ENCODE measurements at places on chromosomes 3 and 15.

DNA sequence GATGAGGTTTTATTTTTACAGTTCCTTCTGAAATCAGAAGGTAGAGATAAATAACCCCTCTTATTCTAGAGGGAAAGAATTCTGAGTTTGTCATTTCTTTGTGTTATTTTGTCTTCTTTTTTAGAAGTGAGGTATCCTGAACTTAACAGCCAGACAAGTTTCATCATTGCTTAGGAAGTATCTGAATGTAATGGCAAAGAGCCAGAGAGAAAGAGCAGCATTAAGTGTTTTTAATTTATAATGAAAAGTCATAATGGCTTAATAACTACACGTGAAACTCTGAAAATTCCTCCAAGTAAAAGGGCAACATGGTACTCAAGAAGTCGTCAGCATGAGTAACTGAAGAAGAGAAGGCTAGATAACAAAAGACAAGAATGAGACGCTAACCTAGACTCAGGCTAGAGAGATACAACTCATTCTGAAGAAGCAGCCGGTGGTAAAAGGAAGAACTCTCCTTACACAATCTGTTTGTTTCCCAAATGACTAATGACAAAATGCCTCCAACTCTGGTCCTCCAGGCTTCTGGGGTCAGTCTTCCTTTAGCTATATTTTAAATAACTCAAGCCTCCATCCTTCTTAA is 116.2 kb upstream of the NECTIN3 start:
- DNase-seq: no peak

GRCh38 chr3:39158148-39158715 is 4.8 kb upstream of the CSRNP1 start:
- no peak for DNase-seq

DNA sequence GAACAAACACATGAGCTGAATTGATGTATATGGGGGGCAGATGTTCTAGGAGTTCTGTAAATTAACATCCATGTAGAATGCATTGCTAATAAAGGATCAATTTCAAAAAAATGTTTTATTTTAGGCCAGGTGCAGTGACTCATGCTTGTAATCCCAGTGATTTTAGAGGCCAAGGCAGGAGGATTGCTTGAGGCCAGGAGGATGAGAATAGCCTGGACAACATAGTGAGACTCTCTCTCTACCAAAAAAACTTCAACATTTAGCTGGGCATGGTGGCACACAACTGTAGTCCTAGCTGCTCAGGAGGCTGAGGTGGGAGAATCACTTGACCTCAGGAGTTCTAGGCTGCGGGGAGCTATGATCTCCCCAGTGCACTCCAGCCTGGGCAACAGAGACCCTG is 6.5 kb upstream of the NUP210 start:
- DNase-seq: no peak

- no peak for DNase-seq
These were observed 32.7 kb downstream of the STARD9 start for GRCh38 chr15:42608110-42608531.

- DNase-seq: no peak
These were observed 152.0 kb upstream of the PEX5L start for GRCh38 chr3:180188512-180189309.

DNA sequence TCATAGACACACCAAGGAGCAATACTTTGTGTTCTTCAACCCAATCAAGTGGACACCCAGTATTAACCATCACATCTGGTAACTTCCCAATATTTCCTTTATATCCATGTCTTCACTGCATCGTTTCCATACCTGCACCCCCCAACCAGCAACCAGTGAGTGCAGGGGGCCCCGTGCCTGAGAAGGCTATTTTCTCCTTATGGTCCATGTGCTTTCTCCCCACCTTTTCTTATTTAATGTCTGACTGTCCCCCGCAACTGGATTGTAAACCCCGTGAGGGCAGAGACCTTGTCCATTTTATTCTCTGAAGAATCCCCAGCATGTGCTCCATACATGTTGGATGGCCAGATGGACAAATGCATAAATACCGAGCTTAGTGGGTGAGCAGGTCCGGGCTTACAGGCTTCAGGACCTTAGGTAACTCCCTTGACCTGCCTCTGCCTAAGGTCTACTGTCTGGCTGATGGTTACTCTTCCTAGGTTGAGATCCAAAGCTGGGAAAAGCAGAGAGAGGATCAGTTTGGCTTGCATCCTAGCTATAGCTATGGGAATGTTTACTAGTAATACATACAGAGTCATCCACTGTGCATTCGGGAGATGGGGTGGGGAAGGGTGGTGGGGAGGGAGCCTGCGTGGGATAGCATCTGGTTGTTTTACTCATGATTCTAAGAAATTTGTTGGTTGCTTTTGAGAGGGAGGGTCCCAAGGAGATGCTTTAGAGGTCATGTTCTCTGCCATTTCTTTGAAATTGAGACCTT is 41.5 kb downstream of the PXYLP1 start:
- no peak for DNase-seq

DNA sequence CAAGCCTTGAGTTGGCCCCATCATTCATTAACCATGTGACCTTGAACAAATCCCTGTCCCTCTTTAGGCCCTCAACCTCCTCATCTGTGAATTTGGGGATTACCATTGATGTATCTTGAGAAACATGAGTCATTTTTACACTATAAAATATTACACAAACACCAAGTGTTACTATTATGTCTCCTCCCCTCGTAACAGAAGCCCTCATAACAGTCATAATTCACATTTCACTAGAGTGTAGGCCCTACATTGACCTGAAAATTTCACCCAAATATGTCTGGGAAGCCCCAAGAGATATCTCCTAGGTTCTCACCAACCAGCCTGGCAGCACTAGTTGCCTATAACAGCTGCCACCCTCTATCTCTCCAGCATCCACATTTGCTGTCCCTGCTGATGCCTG is 15.8 kb upstream of the SLC6A1 start:
- no peak for DNase-seq

DNA sequence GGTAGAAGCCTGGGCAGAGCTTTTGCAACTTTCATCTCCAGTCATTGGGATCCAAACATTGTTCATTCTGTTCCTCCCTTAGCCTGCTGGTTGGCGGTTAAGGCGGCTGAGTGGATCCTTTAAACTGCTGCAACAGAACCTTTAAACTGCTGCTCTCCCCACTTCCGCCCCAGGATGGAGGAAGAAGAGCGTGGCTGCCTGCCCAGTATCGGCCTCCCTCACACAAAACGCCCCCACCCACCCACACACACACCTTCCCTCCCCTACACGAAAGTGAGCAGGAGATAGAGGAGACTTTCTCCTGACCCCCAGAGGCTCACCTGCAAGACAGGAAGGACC is 460 bp upstream of the ZMAT3 start:
- peak; percentile 61 for DNase-seq

DNA sequence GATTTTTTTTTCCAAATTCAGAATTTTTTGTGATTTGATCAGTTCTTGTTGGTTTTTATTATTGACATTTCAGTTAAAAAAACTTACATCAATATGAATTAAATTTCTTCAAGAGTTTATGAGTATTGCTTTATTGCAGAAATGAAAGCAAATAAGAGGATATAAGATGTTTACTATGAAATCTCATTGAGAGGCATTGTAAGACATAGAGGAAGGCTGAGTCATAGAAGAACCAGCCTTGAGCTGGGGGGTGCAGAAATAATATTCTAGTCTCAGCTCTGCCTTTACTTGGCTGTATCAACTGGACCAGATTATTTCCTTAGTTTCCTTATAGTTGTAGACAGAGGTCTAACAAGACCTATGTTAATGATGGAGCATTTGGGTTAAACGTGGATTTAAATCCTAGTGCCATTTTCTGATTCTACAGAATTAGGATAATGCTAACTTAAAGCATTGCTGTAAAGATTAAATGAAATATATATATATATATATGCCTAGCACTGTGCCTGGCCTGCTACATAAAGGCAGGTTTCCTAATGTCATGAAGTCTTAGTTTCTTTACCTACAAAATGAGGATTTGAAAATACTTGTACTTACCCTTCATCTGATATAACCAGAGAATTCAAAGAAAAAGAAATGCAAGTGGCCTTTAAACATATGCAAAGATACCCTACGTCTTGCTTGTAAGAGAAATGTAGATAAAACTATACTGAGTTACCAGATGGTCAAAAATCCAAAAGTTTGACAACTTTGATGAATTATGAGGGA is 7.3 kb downstream of the FAM98B start:
- no peak for DNase-seq

DNA sequence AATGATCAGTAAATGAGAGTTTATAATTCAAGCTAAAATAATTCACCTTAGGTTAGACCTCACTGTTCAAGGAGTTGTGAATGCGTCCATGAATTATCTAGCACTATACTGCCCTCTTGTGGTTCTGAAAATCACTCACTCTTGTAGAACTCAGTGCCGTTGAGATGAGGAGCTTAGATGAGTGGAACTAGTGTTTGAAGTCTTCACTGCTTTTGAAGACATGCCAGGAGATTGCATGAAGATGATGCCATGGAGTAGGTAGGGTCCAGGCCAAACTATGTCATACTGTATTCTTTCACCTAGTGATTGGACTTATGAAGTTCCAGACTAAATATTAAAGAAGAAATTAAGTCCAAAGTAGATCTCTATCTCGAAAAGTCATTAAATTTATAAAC is 28.8 kb downstream of the LYSMD4 start:
- no peak for DNase-seq

DNA sequence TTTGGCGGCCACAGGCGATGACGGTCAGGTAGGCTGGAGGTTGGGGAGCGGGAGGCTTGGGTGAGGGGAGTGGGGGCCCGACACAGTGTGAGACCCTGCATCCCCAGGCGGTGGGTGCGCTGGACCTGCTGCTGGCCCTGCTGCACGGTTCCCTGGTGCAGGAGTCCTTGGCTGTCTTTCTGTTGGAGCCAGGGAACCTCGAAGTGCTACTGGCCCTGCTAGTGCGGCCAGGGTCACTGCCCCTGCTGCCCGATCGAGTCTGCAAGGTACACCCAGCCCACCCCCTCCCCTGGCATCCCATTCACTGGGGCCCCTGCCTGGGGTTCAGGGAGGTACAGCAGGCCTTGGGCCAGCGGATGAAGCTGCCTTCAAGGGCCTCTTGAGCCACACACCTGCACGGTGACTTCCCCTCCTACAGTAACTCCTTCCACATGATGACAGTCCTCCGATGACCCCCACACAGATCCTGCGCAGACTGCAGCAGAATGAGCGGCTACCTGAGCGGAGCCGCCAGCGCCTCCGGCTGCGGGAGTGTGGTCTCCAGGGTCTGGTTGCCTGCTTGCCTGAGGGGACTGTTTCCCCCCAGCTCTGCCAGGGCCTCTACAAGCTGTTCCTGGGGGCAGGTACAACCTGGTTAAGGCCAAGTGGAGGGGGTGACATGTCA is 19.5 kb downstream of the NBEAL2 start:
- DNase-seq: no peak

DNA sequence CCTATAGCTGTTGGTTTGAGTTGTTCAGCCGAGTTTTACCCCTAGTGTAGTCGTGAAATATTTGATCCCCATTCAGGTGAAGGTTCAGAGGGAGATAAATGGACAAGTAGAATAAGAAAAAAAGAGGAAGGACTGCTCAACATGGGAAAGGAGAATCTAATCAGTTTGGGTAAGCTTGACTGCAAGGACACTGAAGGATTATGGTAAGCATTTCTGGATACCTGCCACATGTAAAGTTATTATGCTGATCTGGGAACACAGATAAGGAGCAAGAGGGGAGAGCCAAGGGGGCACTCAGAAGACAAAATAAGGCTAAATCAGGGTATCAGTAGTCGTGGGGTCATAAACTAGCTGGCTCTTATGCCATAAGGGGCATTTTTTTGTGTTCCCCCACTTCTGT is 49.9 kb downstream of the TFG start:
- DNase-seq: no peak

Measured in sciatic nerve (tissue), 2 donors.